ENCODE measurements at places on chromosomes 3 and 15.
A peak's percentile ranks its signal among the peaks of the same experiment; 100 is the strongest.

- DNase-seq: no peak
These were observed 577.5 kb upstream of the CBLB start for GRCh38 chr3:106446271-106446670.

- no peak for DNase-seq
These were observed 14.0 kb downstream of the DNAH12 start for GRCh38 chr3:57530071-57530608.

DNA sequence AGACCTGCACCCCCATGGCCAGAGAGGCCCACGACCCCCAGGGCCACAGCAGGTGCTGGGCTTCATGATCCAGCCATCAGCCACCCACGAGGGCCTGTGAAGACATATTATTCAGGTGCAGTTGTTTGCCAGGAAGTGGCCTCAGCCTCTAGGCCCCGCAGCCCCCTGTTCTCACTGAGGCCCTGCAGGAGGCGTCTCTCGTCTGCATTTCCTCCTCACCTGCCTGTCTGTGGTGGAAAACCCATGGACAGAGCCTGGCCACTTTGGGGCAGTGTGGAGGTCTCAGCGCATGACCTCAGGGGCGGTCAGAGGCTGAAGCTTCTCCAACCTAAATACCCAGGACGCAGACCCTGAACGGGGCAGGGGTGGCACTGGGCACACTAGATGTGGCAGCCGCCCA is 18.6 kb downstream of the UROC1 start:
- DNase-seq: no peak

DNA sequence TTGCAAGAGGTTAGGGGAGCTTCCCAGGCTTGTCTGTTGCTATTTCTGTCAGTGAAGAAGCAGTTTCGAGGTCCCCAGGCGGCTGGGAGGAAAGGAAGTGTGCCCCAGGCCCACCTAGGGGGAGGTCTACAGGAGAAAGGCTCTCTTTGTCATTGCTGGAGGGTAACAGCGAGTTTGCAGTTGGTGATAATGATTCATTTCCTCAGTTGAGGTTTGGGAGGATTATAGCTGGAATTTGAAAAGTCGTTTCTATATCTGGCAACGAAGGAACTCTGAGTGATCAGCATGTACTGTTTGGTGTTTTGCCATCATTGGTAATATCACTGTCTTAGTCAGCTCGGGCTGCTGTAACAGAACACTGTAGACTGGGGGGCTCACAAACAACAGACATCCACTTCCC is 65.5 kb upstream of the UBE3A start:
- DNase-seq: no peak

DNA sequence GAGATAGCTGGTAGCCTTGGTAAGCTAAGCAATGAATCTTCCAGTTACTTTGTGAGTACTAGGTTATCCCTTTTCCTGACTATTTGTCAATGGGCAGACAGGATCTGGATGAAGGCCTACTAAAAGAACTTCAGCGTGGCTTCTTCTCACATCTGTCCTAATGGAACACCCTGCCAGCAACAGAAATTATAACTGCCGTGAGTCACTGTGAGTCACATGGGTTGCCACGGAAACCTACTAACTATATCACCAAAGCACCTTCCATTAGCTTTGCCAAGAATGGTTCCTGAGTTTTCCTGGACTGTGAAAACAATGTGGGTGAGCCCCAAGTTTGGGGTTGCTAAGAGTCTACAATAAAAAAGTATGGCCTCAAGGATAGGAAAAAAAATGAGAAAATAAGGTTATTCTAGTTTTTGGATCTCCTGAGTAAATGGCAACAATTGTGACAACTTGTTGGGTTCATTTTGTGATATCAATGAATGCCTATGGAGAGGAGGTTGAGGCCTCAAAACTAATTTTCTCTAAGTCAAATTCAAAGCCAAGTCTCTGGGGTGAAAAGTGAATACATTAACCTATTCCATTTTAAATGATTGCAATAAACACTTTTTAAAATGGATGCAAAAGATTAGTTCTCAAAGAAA is 195.1 kb upstream of the ICE2 start:
- peak; percentile 76 for DNase-seq

- DNase-seq: peak; percentile 71
These were observed 32.4 kb downstream of the CDAN1 start for GRCh38 chr15:42704492-42704926.

- no peak for DNase-seq
These were observed 247.3 kb upstream of the CHRM5 start for GRCh38 chr15:33720952-33721351.

GRCh38 chr3:102941786-102942185 is 507.0 kb downstream of the ZPLD1 start:
- DNase-seq: no peak

DNA sequence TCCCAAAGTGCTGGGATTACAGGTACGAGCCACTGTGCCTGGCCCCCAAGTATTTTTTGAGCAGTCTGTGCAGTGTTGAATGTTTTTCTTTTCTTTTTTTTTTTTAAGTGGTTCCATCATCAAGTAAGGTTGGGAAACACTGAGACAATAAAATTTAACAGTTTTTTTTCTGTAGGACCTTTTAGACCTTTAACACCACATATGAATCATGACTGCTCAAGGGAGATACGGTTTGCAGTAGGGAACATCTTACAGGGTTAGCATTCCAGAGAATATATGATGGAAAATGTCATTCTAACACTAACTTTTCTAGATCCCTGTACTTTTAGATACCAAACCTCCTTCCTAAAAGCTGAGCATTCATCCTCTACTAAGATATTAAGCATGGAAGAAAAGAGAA is 41.7 kb downstream of the SNX4 start:
- no peak for DNase-seq

DNA sequence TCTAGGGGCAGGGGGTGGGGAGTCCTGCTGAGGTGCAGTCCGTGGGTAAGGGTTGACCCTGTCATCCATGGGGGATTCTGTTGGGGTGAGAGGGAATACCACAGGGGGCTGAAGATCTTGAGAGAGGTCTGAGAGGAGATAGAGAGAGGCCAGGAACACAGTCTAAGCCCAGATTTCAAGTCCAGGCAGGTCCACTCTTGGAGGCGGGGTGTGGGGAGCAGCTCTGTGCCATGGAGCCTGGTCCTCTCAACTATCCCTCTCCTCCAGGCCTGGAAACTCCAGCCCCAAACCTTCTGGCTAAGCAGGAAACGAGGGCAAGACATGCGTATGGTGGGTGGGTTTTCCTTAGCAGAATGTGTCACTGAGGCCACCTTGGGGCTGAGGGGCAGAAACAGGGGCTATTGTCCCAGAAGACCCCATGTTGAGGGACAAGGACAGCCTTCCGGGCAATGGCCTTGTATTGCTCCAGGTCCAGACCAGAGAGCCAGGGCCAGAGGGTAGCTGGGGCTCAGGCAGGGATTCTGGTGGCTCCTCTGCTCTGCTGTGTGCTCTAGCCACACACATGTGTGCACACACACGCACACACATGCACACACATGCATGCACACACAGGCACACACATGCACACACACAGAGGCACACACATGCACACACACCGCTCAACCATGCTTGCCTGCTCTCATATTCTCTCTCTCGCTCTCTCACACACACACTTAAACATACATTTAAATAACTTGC is 48.6 kb upstream of the MAGEF1 start:
- DNase-seq: peak; percentile 12

Measured in aorta (tissue), 5 donors.